ENCODE measurements at places on chromosomes 2 and 18.
A peak's percentile ranks its signal among the peaks of the same experiment; 100 is the strongest.

DNA sequence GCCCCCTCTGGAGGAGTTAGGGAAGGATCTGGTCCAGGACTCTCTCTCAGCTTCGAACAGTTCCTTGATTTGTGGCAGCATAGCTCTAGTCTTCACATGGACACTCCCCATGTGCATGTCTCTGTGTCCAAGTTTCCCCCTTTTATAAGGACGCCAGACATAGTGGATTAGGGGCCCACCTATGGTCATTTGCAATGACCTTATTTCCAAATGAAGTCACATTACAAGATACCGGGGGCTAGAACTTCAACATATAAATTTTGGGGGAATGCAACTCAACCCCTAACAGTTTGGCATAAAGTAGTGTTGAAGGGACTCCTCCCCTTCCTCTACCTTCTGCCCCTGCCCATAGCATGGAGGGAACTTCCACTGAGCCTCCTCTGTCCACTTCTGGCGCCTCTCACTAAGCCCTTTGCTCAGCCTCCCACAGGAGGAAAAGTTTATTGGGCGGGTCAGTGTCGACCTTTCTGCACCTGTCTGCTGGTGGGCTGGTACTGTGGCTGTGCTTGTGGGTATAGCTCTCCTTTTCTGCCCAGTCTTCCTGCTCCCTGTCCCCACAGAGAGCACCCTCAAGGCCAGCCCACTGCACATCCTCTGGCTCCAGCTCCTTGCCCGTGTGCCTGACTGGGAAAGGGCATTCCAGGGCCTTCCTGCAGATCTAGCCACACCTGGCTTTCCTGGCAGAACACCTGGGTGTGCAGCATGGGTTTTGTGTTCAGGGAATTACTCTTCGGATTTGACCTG lies 5.5 kb downstream of the FABP1 start:
- no peak for DNase-seq

- DNase-seq, result no peak
These were observed 36.2 kb downstream of the PDIA6 start for GRCh38 chr2:10776231-10776977.

DNA sequence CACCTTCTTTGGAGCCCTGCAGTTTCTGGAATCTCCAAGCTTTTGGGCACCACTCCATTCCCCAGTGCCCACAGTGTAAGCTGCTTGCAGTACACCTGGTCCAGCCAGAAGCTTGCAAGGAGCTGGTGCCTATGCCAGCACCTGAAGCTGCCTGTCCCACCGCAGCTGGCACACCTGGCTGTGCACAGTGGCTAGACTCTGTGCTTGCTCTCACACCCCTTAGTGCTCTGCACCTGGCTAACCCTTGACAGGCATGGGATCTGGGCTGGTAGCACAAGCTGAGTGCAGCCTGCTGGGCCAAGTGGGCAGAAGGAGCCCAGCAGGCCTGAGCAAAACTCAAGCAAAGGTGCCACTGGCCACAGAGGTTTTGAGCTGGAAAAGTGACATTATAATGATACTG lies 183.8 kb upstream of the MC4R start:
- no peak for DNase-seq

DNA sequence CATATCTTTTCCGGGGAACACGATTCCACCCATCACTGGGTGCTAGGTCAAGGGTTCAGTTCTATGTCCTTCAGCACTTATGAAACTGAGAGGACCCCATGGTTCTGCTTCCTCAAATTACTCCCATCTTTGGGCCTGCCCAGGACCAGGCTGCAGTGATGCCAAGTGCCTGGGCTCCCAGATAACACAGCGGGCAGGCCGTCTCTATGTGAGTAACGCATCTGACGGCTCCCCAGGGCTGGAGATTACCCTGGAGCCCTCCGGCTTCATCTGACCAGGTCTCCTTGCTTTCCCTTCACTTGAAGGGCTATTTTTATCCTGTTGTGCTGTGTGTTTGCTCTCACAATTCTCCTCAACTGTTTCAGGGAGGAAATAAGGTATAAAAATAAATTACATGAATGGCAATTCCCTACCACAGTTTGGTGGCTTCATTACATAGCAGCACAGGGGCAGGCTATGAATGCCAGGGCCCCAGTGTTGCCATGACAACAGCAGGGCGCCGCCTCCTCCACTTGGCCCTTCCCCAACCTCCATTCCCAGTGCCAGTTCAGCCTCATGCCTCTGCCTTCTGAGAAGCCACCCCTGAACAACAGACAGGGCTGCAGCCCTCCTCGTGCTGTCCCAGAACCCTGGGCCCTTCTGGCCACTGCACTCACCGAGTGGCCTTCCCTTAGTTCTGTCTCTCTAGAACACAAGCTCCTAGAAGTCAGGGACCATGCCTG lies 25.4 kb upstream of the TMEM131 start:
- no peak for DNase-seq

DNA sequence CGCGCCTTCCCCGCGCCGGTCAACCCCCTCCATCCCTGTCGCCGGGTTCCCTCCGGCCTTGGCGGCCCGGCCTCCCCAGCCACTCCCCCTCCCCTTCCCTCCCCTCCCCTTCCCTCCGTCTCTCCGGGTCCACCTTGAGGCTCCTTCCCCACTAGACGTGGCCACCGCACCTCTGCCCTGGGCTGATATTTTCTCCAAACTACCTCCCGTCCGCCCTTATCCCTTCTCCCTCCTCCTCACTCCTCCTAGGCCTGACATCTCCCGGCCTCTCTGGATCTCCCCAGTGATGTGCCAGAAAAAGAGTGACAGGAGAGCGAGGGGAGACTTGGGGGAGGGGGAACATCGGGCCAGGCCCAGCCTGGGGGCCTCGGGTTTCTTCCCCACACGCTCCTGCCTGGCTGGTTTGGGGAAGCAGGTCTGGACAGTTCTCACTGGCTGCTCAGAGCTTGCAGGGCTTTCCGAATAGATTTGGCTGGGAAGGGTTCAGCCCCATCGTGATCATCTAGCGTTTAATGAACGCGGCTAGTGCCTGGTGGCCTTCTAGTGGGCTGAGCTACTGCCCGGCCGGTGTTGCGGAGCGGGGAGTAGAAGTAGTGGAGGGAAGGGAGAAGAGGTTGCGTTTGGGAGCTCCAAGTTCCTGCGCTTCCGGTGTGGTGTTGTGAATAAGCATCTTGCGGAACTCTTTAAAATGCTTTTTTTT lies 641 bp downstream of the MAPRE3 start:
- no peak for DNase-seq

DNA sequence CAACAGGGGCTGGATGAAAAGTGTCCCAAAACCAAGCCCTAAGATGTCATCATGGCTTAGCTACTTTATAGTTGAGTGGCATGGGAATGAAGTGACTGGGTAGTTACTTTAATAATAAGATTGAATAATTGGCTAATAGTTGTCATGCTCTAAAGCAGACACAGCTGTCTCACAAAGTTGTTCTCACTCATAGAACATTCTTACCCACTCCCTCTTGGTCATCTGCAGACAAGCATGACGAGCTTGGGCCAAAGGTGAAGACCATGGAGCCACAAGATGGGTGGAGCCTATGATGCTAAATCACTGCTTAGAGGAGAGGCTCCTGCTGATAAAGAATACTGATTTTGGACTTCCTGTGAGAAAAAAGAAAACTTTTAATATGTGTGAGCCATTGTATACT lies 62.4 kb upstream of the MMADHC start:
- peak; percentile 72 for DNase-seq

- DNase-seq, result peak; percentile 80
These were observed 131.9 kb downstream of the MYO1B start for GRCh38 chr2:191376981-191377629.

DNA sequence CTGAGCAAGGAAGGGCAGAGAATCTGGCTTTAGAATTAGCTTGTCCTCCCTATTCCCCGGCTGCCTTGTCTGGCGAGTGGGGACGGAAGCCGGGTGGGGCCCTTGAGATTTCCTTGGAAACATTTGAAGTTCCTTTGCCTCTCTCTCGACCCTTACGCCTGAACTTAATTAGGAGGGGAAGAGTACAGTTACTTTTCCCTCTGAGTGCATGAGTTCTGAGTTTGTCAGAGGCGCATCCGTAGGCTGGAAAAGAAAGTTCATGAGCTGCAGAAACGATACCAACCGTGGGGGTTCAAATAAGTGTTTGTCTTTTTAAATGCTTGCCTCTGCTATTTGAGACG lies 468 bp downstream of the PIKFYVE start:
- no peak for DNase-seq

DNA sequence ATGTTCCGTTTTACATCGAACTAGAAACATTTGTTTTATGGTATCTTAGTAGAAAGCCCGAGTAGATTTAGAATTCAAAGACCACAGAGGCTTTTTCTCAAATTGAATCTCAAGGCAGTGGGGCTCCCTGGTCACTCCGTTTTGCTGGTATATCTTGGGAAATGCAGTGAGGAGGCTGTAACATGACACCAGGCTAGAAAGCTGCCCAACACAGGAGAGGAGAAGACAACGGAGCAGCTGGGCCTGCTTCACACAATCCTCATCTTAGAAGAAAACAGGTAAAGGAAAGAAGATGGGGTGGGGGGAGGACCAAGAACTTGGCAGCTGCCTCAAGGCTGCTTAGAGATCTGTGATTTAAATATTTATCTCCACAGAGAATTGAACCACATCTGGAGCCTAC lies 38.3 kb upstream of the EPB41L3 start:
- DNase-seq, result no peak

DNA sequence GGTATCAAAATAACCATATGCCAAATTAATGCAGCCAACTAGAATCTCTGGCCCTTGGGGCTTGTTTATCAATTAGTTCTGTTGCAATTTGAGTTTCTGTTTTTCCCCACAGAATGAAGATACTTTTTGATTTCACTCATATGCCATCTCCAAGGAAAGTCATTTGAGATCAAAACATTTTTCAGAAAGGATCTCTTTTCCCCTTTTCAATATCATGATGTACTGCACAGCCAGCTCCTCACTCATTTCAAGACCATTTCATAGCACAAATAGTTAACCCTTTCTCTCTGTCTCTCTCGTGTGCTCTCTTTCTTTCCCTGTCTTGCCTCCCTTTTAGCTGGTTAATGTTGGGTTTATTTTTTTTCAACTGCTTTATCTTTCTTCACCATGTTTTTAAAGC lies 387.3 kb downstream of the STK39 start:
- no peak for DNase-seq

DNA sequence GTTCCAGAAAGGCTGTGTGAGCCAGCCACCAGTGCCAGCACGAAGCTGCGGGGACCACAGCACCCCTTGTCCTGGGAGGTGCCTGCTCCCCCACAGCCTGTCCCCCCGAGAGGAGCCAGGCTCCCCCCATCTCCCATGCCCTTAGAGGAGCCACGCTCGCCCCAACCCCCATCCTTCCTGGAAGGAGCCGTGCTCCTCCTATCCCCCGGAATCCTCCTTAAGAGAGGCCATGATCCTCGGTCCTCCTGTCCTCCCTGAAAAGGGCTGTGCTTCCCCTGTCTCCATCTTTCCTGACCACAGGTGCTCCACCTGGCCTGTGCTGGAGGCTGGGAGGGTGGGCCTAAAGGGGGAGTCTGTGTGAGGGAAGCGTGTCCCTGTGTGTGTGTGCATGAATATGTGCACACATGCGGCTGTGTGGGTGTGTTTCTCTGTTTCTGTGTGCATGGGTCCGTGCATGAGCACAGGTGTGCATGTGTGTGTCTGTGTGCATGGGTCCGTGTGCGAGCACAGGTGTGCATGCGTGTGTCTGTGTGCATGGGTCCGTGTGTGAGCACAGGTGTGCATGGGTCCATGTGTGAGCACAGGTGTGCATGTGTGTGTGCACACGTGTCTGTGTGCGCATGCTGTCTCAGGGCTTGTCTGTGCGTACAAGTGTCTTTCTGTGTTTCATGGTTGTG lies 80.3 kb downstream of the RTP5 start:
- DNase-seq, result no peak

GRCh38 chr2:100008956-100009355 lies 133.4 kb downstream of the AFF3 start:
- no peak for DNase-seq

DNA sequence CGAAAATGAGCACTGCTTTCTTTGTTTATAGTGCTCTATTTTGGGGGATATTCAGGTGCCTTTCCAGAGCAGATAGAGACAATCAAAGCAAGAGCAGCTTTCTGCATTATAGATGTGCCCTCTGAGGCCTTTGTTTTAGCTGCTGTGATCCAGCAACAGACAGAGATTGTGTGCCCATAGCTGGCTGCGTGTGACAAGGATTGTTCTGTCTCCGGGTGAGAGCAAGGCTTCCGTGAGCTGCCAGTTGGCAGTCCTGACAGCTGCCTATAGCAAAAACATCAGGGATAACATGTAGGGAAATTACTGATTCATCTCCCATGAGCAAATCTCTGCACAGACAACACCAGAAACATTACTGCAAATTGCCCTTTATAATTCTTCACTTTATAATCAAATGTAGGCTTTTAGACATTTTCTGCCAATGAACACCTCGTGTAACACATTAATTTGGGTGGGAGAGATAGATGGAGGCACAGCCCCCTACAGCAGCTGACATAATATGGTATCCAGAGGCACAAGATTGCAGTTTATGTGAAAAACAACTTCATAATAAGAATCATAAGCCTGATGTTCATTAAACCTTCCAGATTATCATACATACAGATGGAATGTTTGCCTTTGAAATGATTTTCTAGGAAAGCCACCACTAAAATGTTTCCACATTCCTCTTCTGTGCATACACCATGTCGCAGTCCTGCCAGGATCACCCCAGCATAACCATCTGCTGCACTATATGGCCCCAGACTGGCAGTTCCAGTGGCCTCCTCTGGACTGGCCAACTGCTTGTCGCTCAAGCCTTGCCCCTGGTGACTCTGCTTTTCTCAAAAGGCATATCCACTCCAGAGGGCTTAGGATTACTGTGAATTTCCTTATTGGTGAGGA lies 131.2 kb downstream of the TRIB2 start:
- no peak for DNase-seq

DNA sequence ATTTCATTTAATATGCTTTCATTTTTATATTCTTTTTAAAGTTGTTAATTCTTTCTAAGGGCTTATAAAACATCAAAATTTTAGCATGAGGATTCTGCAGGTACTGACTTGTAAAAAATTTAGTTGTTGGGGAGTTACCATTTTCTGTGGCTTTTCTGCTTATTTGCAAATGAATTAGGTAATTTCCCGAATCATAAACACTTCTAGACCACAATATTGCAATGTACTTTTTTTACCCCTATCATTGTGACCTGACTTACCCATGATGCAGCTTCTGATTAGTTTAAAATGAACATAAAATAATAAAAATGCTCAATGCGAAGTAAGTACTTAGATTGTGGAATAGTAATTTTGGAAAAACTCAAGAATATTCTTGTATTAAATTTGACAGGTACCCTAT lies 11.4 kb downstream of the ARL6IP6 start:
- no peak for DNase-seq

Measured in kidney epithelial cell (primary cell).